SJCRH30 (cell line): ENCODE measurements at places on chromosomes 7 and 10. TPM values are rescaled to one million over a fixed set of nuclear protein-coding genes. Genes with fewer than 3 reads are reported as not detected.
A peak's percentile ranks its signal among the peaks of the same experiment; 100 is the strongest.

Gene PARP12
- total RNA-seq, result not detected in 2 replicates

Gene HPSE2
- total RNA-seq, result not detected in 2 replicates

Gene GPR37
- total RNA-seq, result 0.30 and 0.56 TPM in 2 replicates

DNA sequence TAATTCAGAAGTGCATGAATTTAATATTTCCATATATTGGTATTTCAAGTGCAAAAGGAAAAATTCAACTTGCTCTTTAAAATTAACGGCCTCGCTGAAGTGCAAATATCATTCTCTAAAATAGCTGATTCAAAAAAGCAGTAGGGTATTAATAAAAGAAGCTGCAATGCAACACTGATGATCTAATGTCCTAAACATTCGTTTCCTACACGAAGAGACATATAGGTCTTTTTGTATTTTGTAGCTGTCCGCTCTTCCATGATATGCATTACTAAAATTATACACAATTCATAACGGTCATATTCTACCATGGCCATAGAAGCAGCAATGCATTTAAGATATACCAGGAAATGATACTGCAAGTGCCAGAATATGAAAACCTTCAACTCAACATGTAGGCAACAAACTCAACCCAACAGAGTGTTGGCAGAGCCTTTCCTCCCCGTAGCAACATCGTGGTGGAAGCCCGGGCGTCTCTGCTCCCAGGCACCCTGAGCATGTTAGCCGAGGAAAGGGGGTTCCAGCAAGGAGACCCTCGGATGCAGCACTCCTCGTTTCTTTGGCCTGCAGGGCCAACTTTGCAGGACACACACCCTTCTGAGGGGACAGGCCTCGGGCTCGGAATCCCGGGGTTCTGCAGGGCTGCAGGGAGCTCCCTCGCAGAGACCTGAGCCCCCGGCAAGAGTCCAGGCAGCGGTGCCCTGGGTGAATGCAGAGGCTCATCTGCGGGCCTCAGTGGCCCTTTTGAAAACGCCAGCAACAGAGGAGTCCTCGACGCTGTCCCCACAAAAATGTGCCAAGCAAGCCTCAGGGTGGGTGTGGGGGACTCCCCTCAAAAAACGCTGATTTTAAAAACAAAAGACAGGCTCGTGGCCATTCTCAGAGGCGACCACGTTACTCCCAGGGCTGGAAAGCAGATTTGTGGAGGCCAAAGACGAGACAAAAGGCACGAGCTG, 1.6 kb downstream of the FAM171A1 start:
- H3K27ac ChIP-seq, result peak overlapping the region; percentile 62; the same call in 1 of the 2 replicates
- no peaks in the 10 kb centered on the region for H3K36me3 ChIP-seq
- no peaks in the 10 kb centered on the region for H3K4me1 ChIP-seq
- peak overlapping the region; percentile 97 for H3K4me3 ChIP-seq
- peak; percentile 41 for DNase-seq
- no peaks in the 10 kb centered on the region for H3K27me3 ChIP-seq

GRCh38 chr7:41130086-41130485, 572.8 kb downstream of the INHBA start:
- H3K4me3 ChIP-seq, result no peak overlapping the region
- H3K27ac ChIP-seq, result no peak overlapping the region
- no peaks in the 10 kb centered on the region for H3K36me3 ChIP-seq
- 0 out of 2 replicates have a peak, but pooled peaks cover 4% of the 10 kb centered on the region for H3K27me3 ChIP-seq
- no peak for DNase-seq
